Mammary epithelial cell (primary cell): ENCODE measurements at places on chromosomes 6 and 20.
A peak's percentile ranks its signal among the peaks of the same experiment; 100 is the strongest.

DNA sequence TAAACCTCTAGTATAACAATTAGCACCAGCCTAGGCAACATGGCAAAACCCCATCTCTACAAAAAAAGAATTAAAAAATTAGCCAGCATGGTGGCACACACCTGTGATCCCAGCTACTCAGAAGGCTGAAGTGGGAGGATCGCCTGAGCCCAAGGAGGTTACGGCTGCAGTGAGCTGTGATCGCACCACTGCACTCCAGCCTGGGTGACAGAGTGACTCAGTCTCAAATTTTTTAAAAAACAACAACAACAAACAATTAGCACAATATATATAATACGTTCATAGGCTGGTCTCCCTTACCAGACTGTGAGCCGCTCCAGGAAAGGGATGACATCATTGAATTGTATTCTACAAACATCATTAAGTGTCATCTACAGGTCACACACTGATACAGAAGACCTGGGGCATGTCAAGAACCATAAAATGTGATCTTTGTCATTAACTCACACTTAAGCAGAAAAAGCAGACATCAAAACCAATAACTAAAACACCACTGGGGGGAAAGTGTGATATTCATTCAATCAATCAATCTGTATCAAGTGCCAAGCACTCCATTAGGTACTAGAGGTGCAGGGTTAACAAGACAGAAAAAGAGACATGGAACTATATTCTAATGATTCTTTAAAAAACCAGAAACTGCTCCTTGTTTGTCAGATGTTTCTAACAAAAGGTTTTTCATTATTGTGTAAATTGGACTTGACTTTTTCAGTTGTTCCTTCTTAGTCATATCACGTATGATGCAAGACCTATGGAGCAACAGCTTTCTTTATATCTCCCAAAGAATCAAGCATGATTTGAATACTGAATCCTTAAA lies 17.8 kb downstream of the MAP3K5 start:
- DNase-seq, result peak; percentile 77

DNA sequence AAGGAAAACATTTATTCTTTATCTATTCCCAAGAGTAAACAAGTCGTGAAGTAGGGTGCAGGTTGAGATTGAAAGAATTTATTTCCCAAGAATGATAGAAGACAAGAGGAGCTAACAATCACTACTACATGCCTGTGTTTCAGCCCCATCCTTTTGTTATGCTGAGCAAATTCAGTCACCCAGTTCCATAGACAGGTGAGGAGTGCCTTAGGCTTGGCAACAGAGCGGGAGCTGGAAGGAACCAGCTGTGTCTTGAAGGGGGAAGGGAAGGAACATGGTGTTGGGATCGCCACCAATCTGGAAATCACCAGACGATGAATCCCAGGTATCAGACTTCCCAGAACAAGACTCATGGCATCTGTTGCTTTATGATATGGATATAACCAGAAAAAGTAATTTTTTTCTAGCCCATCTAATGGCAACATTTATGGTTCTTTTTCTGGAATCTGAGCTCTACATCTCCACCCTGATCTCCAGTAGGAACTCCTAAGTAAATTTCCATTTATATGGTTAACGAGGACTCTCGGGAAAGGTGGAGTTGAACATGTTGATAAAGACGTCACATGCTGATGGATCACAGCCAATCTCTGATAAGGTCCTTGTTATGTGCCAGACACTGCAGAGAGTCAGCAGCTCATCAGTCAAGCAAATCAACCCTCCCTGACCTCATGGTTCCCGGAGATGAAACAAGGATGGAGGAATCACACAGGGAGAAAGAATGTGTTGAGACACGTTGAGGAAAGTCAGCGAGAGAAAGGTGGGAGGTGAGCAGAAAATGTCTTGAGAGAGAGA lies 344.9 kb downstream of the SMOC2 start:
- DNase-seq, result no peak

- DNase-seq, result no peak
Observed at GRCh38 chr6:105669232-105669631, 266.4 kb upstream of the PREP start.

- DNase-seq, result peak; percentile 94
Observed at GRCh38 chr6:169250660-169251059, 3.0 kb downstream of the THBS2 start.
